ENCODE measurements at places on chromosomes 11 and 22.
A peak's percentile ranks its signal among the peaks of the same experiment; 100 is the strongest.

GRCh38 chr11:66111158-66111557 lies 41.1 kb downstream of the PACS1 start:
- no peak for DNase-seq

- no peak for DNase-seq
Measured at GRCh38 chr11:58505849-58506248, 2.1 kb downstream of the OR5B21 start.

GRCh38 chr22:44605486-44605885 lies 96.5 kb upstream of the PRR5 start:
- DNase-seq, result peak; percentile 46

DNA sequence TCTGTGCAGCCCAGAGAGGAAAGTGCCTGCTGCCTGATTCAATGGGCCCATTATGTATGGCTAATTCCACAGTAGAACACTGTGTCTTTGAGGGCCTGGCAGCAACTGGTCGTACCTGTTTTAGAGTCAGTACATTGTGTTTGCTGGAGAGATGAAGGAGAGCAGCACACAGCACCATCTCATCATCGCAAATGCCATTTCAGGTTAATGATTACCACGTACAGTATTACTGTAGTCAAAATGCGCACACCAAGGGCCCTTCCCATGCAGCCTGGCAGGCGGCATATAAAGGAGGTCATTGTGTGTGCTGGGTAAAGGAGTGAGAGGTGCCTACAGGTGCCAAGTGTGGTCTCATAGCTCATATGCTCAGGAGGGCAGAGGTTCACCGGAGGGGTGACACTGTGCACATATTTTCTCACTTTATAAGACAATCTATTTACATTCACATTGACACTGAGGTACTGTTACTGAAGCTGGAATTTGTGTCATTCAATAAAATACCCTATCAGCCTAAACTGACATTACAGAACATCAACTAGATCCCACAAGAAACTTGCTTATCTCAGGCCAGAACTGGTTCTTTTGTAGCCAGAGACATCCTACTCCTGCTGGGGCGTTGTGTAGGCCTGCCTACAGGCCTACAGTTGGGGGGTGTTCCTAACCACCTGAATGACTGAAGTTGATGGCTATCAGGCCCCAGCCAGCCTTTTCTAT lies 90.4 kb downstream of the APIP start:
- no peak for DNase-seq

GRCh38 chr11:59960502-59961381 lies 3.1 kb upstream of the OOSP4A start:
- no peak for DNase-seq

DNA sequence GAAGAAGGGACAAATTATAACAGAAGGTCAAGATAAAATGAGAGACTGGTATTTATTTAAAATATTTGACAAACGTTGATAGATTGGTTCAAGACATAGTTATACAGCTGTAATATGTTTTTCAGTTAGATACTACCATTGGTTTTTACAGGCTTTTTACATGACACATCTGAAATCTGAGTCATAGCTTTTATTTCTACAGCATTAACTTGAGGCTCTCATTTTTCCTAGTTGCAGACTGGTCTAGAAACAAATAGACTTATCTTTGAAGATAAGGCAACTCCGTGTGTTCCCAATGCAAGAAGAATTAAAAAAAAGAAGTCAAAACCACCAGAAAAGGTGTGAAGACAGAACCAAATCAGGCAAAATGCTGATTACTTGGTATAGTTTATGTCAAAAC lies 31.3 kb downstream of the CEP57 start:
- no peak for DNase-seq

GRCh38 chr11:119975561-119976152 lies 162.3 kb downstream of the TRIM29 start:
- DNase-seq, result peak; percentile 94

GRCh38 chr22:47337161-47337621 lies 574.7 kb downstream of the TBC1D22A start:
- peak; percentile 32 for DNase-seq

- no peak for DNase-seq
Measured at GRCh38 chr22:47794851-47795250, 1032.4 kb downstream of the TBC1D22A start.

- DNase-seq, result no peak
Measured at GRCh38 chr22:43860126-43860525, 2.2 kb downstream of the SULT4A1 start.

- peak; percentile 75 for DNase-seq
Measured at GRCh38 chr11:46271875-46272815, 5.3 kb upstream of the CREB3L1 start.
